Cerebellar cortex (tissue), 1 donor: ENCODE measurements at places on chromosomes 12 and 14.

- no peak for DNase-seq
Measured at GRCh38 chr14:58085877-58086276, 66.1 kb downstream of the ARMH4 start.

- DNase-seq, result no peak
Measured at GRCh38 chr14:95480887-95481226, 35.6 kb downstream of the SYNE3 start.

- DNase-seq, result no peak
Measured at GRCh38 chr14:56199095-56199981, 81.1 kb downstream of the PELI2 start.

- no peak for DNase-seq
Measured at GRCh38 chr12:63351370-63351769, 200.4 kb upstream of the AVPR1A start.

DNA sequence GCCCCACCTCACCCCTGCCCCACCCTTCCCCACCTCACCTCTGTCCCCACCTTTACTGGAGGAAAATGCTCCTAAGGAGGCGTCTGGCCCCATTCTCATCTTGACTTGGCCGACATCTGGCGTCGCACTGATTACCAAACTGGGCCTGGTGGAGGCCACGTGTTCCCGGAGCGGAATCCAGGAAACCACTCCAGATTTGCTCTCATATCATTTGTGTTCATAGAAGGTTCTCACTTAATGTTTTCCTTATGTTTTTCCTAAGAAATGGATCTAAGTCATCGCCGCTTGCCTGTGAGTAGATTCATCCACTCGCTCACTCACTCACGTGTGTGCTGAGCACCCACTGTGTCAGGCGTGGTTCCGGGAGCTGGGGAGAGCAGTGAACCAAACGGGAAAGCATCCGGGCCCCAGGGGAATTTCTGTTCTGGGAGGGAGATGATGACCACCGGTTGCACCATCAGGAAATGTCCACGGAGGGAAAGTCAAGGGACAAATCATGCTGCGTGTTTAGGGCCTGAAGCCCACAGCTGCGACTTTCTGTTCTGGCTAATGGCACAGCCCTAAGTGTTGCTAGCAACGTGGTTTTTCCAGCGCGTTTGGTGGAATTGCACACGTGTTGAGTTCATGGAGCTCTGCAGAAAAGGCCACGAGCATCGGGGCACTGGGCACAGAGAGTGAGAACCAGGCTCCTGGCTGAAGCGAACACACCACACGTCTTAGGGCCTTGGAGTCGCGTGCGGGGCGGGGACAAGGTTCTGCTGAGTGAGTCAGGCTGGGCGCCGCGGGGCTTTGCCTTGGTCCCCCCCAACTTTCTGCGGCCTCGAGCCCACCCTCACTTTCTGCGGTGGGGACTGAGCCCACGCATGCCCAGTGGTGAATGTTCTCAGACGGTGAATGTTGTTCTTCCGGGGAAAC lies 57.7 kb downstream of the ADGRD1 start:
- DNase-seq, result no peak

DNA sequence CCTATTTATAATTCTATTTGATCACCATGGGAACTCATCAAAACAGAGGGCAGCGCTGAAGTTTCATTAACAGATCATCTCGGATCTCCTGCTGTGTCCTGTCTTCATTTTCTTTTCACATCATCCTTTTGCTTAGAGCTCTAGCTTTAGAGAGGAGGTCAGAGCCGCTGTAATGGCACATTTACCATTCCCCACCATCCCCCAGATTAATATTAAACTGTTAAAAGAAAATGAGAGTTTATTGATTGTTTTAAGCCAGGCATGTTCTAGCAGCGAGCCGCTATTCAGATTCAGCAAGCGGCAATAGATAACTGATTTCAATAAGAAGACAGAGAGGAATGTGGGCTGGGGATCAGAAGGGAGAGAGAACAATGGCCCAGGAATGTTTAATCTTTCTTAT lies 308.8 kb downstream of the EGLN3 start:
- no peak for DNase-seq

- DNase-seq, result no peak
Measured at GRCh38 chr12:88150063-88150462, 8.0 kb downstream of the TMTC3 start.

DNA sequence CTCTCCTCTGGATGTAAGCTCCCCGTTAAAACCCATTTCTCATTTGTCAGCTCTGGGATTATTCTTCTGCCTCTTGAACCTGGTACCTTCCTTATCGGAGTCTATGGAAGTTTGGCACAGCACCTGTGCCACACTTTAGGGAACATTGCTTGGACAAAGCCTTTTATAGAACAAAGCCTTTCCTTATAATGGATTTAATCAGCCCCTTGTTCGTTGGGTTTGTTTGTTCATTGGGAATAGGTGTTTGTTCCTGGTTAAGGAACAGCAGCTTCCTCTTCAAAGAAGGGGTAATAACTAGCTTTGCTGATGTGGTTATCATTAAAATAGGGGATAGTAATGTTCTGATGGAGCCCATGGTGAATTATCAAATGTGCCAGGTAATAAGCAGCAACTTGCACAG lies 70.4 kb downstream of the NRXN3 start:
- no peak for DNase-seq

DNA sequence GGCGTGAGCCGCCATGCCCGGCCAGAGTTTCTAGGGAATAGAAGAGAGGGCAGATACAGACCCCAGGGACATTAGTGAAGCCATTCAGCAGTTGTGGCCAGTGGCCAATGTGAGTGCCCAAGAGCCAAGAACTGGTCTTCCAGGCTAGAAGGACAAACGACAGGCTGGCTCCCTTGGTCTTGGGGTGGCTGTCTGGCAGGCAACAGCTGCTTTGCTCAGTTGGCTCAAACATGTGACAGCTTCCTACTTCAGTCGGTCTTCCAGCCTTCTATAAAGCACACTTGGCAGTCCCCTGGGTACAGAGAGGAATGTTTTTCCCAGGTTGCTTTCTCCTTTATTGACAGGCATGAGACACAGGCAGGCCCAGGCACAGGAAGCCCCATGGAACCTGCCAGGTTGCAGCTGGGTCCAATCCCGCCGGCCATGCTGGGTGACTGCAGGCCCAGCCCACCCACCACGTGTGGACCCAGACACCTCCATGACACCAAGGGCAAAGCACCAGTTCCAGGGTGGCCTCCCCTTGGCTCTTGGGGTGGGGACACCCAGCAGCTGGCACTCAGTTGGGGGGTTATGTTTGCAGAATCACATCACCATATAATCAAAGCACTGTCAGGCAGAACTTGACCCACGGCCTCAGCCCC lies 15.4 kb downstream of the CHGA start:
- DNase-seq, result no peak

GRCh38 chr12:128928361-128928760 lies 75.1 kb downstream of the GLT1D1 start:
- DNase-seq, result no peak

DNA sequence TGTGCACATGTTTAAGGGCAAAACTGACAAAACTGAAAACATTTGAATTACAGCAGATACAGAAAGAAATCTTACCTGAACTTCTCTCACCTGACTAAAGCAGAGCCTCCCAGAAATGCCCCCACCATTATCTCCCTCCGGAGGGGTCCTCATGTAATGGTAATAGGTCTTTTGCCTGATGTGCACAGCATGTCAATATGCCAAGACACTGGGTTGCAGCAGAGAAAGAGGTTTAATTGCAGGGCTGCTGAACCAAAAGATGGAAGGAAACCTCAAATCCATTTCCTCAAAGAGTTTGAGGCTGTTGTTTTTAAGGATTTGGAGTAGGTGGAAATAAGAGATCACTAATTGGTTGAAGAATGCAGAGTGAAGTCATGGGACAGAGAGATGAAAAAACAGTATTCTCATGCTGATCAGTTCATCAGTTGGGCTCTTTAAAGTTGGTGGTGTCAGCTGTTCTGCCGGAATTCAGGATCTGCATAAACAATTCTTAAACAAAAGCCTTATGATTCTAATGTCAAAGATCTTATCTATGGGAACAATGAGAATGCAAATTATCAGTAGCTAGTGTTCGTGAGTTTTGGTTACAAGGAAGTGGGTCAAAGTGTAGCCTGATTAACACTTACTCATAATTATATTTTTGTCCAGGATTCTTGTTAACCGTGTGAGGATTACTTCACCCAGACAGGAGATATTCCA lies 18.2 kb downstream of the ANG start:
- no peak for DNase-seq

- DNase-seq, result peak; percentile 21
Measured at GRCh38 chr12:132343294-132344004, 14.1 kb upstream of the GALNT9 start.

DNA sequence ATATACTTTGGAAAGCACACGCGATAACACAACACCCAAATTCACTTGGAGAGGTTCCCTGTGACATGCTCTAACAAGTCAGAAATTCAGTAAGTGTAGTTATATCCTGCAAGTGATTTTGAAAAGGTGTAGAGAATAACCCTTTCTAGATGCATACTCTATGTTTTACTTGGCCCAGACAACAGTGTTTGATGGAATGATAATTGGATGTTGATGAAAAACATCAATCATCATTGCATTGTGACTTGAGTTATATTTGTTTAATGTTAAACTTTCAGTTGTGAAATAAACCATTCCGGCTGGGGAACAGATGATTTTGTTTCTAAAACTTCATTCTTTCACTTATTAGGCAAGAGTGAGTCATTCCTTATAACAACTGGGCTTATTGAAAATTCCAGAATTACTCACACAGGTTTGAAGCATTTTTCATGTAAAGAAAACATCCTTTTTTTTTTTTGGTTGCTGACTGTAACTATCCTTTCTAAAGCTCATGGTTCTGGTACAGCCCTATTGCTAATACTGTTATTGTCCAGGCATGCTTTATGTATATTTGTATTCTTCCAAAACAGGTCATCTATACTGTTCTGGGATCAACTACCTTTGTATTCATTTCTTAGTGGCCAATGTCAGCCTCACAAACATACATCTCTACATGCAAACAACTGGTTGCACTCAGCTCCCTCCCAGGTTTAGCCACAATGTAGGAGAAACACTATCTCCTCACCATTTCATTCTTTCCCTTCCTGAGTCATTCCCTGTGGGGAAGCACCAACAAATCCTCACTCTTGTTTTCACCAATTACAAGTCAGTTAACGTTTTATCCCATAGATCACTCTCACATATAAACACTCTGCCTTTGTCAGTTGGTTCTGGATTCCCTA lies 121.2 kb upstream of the LRIG3 start:
- no peak for DNase-seq

- DNase-seq, result no peak
Measured at GRCh38 chr14:22572562-22573058, 16.4 kb downstream of the DAD1 start.

DNA sequence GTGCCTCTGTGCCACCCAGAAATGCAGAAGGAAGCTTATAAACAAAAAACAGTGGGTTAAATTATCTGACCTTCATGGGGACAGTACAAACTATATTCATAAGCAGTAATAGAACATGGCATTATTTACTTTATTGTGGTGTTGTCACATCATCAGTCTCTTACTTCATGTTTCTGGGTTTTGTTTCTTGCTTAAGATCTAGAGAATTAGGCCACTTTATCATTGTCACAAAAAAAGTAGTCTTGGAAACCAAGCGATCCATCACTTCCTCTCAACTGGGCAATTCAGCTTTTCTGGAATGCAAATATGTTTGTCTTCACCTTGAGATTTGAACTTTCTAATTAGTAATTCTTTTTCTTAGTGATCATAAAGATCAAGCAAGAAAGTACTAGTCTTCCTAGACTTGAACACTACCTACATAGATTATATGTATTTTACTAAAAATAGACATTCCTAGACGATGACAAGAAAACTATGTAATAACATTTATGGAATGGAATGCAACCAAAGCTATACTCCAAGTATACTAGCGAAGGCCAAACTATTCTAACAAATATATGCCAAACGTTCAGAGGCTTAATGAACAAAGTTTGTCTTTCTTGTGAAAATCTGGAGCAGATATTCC lies 363.4 kb downstream of the DAD1 start:
- DNase-seq, result no peak

GRCh38 chr14:32476532-32476931 lies 147.4 kb downstream of the AKAP6 start:
- no peak for DNase-seq

DNA sequence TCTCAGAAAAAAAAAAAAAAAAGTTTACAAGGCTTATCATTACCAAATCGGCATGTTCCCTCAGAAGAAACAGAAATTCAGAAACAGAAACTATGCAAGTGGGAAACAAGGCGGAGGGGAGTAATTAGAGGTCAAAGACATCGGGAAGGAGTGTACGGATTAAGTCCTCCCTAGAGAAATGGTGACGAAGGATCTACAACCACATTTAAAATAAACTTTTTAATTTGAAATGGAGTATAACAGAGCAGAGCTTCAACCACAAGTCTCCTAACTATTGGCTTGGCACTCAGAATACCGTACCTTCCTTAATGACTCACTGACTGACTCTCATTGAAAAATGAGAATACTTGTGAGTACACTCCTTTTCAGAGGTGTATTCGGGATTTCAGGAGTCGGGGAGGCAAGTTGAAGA lies 908 bp downstream of the ENTPD5 start:
- no peak for DNase-seq

- DNase-seq, result no peak
Measured at GRCh38 chr12:106174876-106175275, 36.1 kb upstream of the NUAK1 start.

- DNase-seq, result peak; percentile 59
Measured at GRCh38 chr12:3091038-3091319, 13.8 kb downstream of the TSPAN9 start.

GRCh38 chr12:93875157-93875556 lies 198.0 kb downstream of the CRADD start:
- no peak for DNase-seq

- no peak for DNase-seq
Measured at GRCh38 chr14:21299562-21300130, 19.8 kb downstream of the RPGRIP1 start.

- no peak for DNase-seq
Measured at GRCh38 chr12:84421103-84421502, 491.5 kb downstream of the SLC6A15 start.

GRCh38 chr12:53676656-53677015 lies 753 bp upstream of the ATP5MC2 start:
- peak; percentile 84 for DNase-seq

DNA sequence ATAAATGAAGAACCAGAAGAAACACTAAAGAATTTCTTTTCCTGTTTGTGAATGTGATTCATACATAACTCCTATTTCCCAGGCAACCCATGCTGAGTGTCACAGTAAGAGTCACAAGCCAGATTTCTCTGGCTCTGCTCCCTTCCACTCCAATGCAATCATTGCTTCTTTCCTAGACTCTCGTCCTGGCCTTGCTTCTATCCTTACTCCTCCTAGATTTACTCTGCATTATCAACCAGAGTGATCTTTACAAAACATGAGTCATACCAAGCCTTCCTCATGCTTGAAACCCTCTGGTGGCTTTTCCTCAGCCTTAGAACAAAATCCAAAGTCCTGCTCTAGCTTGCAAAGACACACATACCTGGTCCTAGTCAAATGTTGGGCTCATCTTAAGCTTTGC lies 13.3 kb downstream of the IL22 start:
- no peak for DNase-seq

- no peak for DNase-seq
Measured at GRCh38 chr12:94277426-94278000, 129.1 kb downstream of the PLXNC1 start.

- no peak for DNase-seq
Measured at GRCh38 chr12:45612044-45612794, 117.3 kb upstream of the ARID2 start.

GRCh38 chr12:121214166-121214777 lies 4.3 kb downstream of the P2RX4 start:
- DNase-seq, result no peak
